T-helper 22 cell (primary cell): ENCODE measurements at places on chromosomes 2 and 18.
A peak's percentile ranks its signal among the peaks of the same experiment; 100 is the strongest.

- DNase-seq, result no peak
Observed at GRCh38 chr2:64420677-64421076, 33.3 kb upstream of the LGALSL start.

- DNase-seq, result no peak
Observed at GRCh38 chr2:237533668-237534161, 32.7 kb upstream of the PRLH start.

GRCh38 chr18:39238981-39239660 lies 1673.5 kb upstream of the CELF4 start:
- no peak for DNase-seq

DNA sequence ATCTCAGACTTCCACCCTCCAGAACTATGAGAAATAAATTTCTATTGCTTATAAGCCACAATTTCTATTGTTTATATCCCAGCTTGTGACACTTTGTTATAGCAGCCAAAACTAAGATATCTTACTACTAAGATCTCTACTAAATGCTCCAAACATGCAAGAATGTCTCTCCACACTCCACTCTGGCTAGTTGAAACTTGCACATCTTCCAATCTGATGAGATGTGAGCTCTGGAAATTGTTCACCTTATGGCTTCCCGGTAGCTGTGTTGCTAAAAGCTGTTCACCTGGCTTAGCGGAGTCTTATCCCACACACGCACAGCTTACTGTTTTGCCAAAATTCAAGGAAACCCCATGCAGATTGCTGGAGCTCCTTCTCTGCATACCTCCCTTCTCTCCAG lies 43.9 kb downstream of the PKDCC start:
- DNase-seq, result no peak

DNA sequence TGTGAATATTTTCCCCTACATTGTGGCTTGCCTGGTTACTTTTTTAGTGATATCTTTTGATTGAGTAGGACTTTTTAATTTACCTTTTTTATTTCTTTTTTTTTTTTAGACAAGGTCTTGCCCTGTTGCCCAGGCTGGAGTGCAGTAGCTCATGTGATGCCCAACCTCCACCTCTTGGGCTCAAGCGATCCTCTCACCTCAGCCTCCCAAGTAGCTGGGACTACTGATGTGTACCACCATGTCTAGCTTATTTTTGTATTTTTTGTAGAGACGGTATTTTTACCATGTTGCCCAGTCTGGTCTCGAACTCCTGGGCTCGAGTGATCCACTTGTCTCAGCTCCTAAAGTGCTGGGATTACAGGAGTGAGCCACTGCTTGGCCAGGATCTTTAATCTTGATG lies 25.3 kb downstream of the EML4 start:
- no peak for DNase-seq

DNA sequence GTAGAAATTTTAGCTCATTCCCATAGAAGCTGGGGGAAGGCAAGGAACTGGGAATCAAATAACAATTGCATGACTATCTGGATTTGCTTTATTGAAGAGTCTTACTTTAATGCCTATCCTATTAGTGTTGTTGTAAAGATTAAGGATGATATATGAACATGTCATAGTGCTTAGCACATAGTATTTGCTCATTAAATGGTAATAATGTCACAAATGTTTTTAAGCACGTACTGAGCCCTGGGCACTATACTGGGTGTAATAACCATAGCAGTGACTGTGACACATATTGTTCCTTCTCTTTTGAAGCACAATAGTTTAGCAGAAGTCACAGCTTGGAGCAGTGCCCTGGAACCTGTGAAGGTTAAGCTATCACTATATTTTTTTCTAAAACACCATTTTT lies 47.2 kb upstream of the DTNB start:
- no peak for DNase-seq

GRCh38 chr2:143881246-143881645 lies 638.7 kb downstream of the ZEB2 start:
- no peak for DNase-seq

- no peak for DNase-seq
Observed at GRCh38 chr18:74040008-74040407, 107.6 kb downstream of the FBXO15 start.

DNA sequence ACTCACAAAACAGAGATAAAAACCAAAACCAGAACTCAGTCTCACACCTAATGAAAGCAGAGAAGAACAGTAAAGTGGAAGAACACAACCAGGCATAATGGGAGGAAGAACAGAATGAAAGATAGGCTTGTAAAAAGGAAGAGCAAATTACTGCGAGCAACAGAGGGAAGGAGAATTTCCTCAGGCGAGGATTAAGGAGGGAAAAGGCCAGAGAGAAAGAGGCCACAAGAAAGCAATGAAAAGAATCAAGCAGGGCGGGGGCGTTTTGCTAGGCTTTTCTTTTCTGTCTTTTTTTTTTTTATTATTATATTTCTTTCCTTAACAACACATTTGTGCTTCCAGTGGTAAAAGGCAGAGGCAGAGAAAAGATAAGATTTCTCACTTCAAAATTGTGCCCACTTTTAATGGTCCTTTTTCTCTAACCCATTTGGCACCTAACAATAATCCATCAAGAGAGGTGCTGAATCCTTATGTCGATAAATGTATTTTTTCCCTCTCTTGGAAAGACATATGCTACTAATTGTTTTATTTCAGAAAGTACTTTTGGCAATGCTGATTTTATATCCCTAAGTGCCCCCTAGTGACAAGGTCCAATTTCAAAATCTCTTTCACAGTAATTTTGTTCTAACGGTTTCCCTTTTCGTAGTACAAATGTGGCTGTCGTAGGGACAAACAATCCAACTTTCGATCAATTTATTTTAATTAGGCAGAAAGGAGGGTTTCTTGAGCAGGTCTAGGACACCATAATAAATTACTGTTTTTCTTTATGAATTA lies 138.7 kb upstream of the AQP4 start:
- DNase-seq, result no peak

DNA sequence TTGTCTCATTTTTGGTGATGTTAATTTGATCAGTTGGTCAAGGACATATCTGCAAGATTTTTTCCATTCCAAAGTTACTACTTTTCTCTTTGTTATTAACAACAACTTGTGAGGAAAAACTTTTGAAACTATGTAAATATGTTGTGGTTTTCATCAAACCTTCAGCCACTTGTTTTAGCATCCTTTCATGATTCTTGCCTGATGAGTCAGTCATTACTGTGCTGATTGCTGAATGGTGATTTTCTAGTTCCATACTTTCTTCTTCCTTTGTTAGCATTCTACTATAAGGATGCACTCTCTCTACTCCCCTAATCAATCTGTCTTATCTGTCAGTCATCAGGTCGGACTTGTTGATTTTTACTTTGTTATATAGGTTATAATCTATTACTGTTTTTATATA lies 10.9 kb downstream of the TMEM87B start:
- DNase-seq, result no peak

- DNase-seq, result no peak
Observed at GRCh38 chr2:199659207-199659606, 191.8 kb downstream of the FTCDNL1 start.

GRCh38 chr2:61478086-61478485 lies 7.2 kb upstream of the USP34 start:
- DNase-seq, result no peak

DNA sequence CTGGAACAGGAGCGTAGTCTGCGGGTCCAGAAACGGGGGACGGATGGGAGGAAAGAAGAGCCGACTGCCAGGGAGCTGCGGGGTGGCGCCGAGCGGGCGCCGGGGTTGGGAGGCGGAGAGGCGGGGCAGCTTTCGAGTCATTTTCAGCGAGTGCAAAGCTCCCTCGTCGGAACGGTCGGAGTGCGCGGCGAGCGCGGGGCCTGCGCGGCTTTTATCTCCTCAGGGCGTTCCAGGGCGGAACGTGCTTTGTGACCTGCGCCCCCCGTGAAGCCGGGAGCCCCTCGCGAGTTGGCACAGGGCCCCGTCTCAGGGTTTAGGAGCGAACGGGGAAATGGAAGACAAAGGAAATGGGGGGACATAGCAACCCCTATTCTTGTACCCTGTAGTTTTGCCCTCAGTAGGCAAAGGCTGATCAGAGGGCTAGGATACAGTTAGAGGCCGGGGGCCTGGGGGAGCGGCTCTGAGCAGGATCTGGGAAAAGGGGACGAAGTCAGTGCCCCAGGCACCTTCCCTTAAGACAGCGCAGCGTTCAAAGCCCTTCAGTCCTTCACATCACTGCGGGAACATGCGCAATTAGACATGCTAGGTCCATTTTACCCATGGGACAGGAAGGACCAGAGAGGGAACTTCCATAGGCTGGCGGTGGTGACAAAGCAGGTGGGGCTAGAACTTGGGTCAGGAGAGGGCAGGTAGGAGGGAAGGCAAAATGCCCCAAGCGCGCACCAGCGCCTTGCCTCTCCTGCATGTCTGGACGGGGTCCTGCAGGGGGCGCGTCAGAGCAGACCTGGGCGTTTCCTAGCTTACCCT lies 60.1 kb upstream of the IL1RL1 start:
- DNase-seq, result peak; percentile 22

GRCh38 chr2:229674830-229675530 lies 39.4 kb downstream of the DNER start:
- no peak for DNase-seq

DNA sequence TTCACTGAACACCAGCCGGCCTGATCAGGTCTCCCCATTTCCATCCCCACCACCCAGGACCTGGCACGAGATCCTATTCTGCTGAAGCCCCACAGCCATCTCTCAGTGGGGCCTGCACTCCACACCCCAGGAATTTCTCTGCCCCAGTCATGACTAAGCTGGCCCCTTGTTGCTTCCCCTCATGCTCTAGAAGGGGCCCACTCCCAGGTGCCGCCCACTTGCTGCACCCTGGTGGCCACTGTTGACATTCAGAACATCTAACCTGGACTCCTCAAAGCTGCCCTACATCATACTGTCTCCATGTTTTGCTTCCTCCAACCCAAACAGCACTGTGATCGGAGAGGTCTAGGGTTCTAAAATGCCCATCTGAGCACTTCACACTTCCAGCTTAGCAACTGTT lies 90.7 kb upstream of the KLHL29 start:
- DNase-seq, result no peak

- DNase-seq, result no peak
Observed at GRCh38 chr2:143401861-143402260, 272.6 kb downstream of the ARHGAP15 start.

GRCh38 chr18:27666016-27666415 lies 480.9 kb upstream of the CHST9 start:
- DNase-seq, result no peak

GRCh38 chr18:12283256-12283655 lies 24.8 kb upstream of the TUBB6 start:
- DNase-seq, result no peak

DNA sequence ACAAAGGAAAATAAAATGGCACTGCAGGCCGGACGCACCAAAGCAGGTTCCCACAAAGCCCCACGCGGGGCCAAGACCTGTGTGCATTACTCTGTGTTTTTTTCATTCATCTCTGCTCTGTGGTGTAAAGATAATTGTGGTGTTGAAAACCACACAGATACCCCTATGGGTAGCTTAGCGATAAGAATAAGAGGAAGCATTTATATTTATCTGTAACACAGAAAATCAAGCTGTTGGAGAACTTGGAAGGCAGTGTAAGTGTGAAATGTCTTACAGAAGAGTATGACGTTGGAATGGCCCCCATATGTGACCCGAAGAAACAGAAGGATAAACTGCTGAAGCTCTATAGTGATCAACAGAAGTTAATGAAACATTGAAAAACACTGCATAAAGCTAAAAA lies 20.3 kb upstream of the MARCO start:
- DNase-seq, result no peak

- DNase-seq, result no peak
Observed at GRCh38 chr2:215529271-215529670, 93.4 kb upstream of the FN1 start.

- DNase-seq, result no peak
Observed at GRCh38 chr2:85692039-85692645, 2.0 kb upstream of the GNLY start.

DNA sequence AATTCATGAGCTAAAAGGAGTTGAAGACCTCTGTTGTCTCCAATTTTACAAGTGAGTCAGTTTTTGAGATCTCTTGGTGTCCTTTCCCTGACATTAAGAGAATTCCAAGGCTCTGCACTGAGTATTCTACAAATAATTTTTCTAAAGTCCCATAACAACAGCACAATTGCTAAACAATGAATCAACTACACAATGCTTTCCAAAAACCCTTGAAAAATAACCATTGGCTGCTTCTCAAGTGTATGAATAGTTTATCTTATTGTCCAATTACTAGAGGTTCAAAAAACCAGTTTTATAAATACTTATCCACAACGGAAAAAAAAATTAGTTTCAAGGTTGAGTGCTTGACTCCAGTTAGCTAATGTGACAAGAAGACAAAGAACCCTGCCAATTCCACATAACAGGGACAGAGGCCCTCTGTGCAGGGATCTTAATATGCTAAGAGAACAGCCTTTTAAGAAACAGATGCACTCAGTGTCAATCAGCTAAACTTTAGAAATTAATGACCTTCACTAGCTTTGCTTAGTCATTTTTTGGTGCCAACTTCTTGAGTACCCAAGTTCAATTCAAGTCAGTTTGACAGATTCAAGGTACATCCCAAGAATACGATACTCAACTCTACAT lies 266.6 kb upstream of the CYP26B1 start:
- DNase-seq, result no peak

DNA sequence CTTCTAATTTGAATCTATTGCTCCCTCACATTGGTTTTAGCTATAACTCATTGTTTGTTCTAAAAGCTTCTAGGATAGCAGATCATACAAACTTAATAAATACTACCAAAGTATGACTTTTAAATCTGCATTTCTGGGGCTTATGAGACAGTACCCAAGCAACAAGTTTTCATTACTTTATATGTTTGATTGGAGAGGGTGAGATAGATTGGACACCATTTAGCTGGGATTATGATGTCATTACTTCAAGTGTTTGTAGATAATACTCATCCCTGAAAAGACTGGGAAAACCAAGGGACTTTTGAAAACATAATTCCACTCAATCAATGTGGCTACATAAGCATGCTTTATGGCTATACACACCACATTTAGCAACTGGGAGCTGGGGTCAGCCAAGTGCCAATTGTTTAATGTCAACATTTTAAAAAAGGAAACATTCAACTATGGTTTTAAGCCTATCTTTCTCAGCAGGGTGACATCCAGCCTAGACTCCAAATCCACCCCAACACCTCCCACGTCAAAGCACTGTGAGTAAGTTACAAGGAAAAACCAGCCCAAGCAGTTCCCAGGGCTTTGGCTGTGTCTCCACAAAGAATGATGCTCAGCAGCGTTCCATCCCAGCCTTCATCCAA lies 119.9 kb downstream of the ETAA1 start:
- no peak for DNase-seq

DNA sequence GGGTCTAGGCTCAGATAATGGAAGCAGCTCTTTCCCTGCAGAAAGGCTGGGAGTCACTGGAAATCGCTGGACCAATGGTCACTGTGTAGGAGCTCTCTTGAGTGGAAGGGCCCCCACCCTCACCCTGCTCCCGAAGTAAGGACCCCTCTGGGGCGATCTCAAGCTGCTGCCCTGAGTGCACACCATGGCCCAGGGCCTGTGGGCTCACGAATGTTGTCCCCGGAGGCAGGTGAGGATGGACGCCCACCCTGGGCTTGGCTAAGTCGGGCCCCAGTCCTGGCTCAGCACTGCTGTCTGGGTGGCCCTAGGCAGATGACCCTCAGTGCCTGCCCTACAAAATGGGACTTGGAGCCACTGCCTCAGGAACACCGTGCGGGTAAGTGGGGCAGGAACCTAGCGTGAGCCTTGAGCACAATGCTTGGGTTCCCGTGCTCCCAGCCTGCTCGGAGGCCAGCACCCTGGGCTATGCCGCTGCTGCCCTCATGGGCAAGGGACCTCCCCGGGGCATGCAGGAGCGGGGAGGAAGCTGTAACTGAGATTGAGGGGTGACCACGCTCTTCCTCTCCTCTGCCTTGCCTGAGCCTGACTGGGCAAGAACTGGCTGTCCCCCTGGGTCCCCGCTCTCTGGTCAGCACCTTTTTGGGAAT lies 3.7 kb downstream of the D2HGDH start:
- DNase-seq, result no peak

- DNase-seq, result no peak
Observed at GRCh38 chr18:31723990-31724711, 36.5 kb downstream of the SLC25A52 start.
